Cardiac fibroblast (primary cell): ENCODE measurements at places on chromosomes 1 and 21.

DNA sequence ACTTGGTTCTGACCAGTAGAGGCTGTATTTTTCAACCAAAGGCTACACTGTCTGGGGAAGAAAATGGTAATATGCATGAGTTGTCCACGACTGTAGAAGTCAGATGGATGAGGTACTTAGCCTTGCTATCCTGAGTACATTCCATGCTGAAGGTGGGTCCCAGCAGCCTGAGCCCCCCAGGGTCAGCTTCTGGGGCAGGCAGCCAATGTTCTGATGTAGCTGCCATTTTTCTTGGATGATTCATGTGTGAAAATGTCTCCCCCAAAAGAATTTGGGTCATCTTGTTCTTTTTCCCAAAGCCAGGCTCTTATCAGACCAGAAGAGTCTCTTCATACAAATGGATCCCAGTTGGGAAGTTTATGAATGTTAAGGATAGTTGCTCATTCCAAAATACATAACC is 172.2 kb upstream of the UBE2U start:
- peak; percentile 44 for DNase-seq

- DNase-seq, result peak; percentile 36
These were observed 720.2 kb downstream of the LTN1 start for GRCh38 chr21:28272272-28272992.

GRCh38 chr1:30652152-30652841 is 71.1 kb downstream of the MATN1 start:
- no peak for DNase-seq

DNA sequence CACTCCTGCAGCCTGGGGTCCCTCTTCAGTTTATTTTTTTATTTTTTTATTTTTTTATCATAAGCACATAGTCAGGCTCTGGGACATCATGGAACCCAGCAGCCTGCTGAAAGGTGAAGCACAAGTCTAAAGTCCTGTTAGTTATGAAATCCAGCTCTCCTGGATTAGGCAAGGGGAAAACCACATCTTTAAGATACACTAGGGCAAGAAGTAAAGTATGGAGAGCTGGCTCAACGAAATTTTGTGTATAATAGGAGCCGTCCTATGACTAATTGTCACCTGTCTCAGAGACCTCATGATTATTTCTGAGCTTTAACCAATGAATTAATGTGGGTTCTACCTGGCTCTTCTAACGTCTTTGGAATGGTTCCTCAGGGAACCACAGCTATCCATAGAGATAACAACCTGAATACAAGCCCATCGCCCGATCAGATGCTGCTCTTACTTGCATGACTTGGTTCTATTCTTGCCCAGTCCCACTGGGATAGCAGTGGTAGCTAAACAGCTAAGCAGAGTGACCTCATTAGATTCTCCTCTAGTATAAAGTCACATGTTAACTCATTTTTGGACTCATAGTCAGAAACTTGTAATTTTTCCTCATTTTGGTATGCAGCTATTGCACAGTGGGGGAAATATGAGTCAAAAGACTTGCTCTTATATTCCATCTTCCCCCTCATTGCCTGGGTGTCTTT is 122.7 kb downstream of the LMO4 start:
- peak; percentile 41 for DNase-seq

GRCh38 chr1:83839566-83840173 is 159.3 kb downstream of the TTLL7 start:
- peak; percentile 29 for DNase-seq

- DNase-seq, result no peak
These were observed 1.7 kb upstream of the BMP8A start for GRCh38 chr1:39489567-39490239.

- DNase-seq, result peak; percentile 19
These were observed 48.1 kb downstream of the TENT5C start for GRCh38 chr1:117653732-117654492.

GRCh38 chr1:49229555-49229954 is 452.9 kb upstream of the BEND5 start:
- DNase-seq, result no peak

DNA sequence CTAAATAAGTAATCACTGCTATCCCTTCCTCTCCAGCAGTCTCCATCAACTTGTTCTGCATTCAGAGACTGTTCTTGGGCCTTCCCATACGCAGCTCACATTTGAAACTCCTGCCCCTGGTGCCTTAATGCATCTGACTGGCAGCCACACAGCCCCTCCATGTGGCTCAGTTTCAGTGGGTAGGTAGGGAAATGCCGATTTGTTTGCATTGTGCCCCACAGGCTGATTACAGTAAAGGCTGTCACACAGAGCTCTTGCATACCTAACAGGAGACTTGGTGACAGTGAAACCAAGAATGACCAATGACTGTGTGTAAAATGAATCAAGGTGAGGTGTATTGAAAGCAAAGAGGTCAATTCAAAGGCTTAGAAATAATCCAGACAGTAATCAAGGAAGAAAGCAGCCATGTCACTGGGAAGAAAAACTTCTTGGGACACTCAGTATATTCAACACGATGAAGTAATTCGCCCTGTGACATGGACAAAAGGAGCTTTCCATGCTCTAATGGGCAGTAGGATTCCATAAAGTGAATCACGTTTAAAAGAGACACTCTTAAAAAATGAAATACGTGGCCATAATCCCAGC is 12.7 kb upstream of the B3GALNT2 start:
- DNase-seq, result no peak

GRCh38 chr1:33010932-33011731 is 25.6 kb downstream of the AK2 start:
- DNase-seq, result peak; percentile 82

DNA sequence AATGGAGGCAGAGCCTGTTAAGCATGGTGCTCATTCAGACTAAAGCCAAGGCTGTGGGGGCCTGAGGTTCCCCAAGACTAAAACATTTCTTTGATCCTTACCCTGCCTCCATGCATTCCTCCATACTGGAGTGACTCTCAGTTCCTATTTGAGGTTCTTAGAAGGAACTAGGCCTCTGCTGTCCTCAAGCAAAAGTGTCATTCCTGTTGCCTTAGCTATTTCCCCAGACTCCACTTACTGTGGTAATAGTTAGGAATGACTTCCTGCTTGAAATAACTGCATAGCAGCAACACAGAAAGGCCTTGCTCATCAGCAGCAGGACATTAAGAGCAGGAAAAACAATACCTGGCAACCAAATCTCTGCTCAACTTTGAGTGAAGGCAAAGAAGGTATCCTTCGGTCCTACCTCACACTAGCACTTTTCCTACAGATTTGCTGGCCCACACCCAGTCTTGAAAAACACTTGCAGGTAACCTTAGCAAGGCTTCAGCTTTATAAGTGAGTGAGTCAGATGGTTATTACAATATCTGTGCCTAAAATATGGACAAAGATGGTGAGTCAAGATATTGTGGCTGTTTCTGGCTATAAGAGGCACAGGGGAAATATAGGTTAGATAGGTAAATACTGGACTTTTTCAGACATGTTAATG is 14.8 kb downstream of the LRRC41 start:
- peak; percentile 30 for DNase-seq

GRCh38 chr21:46109313-46110221 is 11.7 kb downstream of the COL6A2 start:
- DNase-seq, result no peak

GRCh38 chr1:16721871-16722641 is 18.3 kb upstream of the RNU1-4 start:
- no peak for DNase-seq

GRCh38 chr1:10726355-10726754 is 70.1 kb downstream of the CASZ1 start:
- DNase-seq, result no peak

DNA sequence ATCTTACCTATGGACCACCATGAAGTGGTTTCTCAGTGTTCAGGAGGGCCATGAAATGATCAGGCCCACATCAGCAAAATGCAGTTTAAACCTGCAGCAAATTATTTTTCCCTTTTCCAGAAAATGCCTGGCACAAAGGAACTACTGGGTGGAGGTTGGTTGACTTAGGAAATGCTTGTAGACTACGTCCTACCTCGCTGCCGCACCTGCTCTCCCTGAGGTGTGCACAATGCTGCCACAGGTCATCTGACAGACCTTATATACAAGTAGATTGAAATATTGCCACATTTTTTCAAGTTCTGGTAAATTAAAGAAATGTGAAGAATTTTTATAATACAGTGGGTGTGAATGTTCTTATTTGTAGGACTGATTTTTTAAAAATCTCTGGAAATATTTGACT is 166.7 kb upstream of the PDE4B start:
- no peak for DNase-seq

GRCh38 chr1:203317429-203318228 is 12.3 kb downstream of the BTG2 start:
- DNase-seq, result no peak

GRCh38 chr1:5711956-5712645 is 280.1 kb downstream of the NPHP4 start:
- no peak for DNase-seq

GRCh38 chr1:160024195-160024905 is 7.4 kb downstream of the PIGM start:
- DNase-seq, result no peak

DNA sequence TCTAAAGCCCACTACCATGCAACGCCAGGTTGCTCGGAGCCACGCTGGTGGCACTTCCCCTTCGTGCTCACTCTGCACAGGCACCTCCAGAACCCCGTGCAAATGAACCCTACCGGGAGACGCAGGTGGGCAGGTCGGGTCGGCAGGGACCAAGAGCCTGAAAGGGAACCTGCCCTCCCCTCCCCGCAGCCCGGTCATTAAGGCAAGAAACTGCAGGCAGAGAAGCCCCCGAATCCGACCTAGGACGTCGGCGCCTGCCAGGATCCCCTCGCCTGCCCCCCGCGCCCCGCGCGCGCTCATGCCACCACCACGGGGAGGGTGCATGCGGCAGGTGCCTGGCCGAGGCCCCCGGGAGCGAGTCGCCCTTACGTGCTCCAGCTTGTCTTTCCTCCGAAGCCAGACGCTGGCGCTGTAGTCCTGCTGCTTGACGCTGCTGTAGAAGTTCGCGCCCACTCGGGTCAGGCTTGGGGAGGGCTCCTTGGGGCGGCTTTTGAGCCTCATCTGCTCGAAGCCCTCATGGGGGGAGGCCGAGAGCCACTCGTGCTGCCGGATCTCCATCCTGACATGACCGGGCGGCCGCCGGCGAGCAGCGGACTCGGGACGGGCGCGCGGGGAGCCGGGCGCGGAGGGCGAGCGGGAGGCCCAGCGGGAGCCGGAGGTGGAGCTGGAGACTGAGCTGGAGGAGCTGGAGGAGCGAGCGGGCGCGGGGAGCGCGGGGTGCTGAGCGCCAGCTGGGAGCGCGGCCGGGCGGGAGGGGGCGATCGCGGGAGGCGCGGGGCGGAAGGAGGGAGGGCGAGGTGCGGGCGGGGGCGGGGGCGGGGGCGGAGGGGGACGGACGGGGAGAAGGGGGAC is 552 bp downstream of the PLD5 start:
- peak; percentile 8 for DNase-seq

DNA sequence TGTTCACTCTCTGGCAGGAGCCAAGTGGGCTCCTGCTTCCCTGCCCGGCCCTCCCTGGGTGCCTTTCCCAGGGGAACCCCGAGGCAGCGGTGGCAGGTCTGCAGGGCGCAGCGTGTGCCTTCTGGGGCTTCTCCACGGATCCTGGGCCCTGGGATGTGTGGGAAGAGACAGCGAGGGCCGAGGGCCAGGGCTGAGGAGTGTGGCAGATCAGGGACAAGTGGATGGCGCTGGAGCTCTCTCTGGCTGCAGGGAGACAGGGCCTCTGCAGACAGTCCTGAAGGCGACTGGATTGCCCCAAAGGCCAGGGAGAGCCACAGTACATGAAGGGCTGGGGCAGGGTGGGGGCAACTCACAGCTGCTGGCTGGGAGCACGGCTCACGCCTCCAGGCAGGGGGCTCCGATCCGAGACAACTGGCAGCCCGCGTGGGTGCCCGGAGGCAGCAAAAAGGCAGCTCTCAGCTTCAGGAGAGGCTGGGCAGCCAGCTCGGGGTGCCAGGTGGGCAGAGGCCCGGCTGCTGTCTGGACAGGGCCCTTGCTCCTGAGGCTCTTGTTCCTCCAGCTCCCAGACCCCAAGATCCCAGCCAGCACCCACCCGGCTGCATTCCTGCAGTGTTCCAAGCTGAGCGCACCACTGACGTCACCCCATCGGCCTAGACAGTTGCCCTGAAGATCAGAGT is 16.0 kb downstream of the MORN1 start:
- no peak for DNase-seq

- no peak for DNase-seq
These were observed 109.2 kb upstream of the SERTAD4 start for GRCh38 chr1:210123383-210123782.

- DNase-seq, result no peak
These were observed 29.0 kb downstream of the LMX1A start for GRCh38 chr1:165327538-165327937.

- DNase-seq, result no peak
These were observed 86.4 kb upstream of the COL6A1 start for GRCh38 chr21:45894906-45895777.

DNA sequence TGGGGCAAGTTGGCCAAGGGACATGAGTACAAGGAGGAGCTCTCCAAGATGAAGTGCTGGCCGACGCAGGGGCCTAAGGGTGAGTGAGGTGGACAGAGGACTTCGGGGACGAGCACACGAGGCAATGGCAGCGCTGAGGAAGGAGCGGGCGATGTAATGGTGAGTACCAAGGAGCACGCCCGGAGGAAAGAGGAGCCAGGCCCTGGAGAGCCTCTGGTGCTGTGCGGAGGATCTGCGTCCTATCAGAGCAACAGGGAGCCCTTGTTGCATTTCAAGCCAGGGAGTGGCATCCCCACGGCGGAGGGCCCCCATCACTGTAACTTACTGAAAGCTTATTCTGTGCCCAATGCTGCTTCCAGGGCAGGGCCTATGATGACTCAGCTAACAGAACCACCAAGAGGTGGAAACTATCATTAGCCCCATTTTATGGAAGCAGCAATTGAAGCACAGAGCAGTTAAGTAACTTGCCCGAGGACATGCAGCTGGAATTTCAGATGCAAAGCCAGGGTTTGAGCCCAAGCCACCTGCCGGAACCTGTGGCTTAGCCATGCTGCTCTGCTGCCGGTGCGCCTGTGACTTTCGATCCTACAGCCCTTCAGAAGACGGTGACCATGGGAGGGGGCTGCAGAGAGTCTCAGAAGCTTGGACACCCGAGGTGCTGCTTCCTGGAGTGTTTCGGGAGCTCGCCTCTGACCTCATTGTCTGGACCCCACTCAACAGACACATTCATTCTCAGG is 17.6 kb upstream of the AJAP1 start:
- DNase-seq, result no peak

GRCh38 chr21:26508903-26509302 is 64.2 kb downstream of the CYYR1 start:
- DNase-seq, result no peak

DNA sequence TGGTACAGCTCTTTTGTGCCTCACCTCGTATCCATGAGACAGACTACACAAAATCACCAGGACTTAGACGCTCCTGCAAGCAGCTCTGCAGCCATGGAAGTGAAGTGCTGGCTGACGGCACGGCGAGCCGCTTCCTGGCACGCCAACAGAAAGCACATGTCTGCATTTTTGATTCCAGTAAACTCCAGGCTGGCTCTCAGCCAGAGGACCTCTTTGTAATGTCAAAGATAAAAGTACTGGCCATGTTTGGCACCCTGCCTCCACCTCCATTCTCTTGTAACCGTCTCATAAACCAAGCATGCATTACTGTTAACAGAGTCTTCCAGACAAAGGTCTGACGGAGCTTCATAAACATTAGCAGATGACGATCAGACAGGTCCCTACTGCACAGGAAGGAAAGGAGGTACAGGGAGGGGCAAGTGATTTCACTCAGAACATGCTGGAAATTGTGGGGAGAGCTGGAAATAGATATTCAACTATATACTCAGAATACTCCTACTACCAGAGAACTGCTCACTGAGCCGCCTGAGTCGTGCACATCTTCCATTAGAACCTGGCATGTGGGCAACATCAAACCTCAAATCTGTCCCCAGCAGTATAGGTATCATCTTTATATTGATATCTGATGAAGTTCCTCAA is 632.0 kb downstream of the SMYD3 start:
- DNase-seq, result peak; percentile 100
